ENCODE measurements at places on chromosomes 5 and 9.

- DNase-seq = no peak
Measured at GRCh38 chr5:61023131-61023530, 78.1 kb downstream of the NDUFAF2 start.

GRCh38 chr5:157799578-157799977, 56.1 kb downstream of the LSM11 start:
- no peak for DNase-seq

DNA sequence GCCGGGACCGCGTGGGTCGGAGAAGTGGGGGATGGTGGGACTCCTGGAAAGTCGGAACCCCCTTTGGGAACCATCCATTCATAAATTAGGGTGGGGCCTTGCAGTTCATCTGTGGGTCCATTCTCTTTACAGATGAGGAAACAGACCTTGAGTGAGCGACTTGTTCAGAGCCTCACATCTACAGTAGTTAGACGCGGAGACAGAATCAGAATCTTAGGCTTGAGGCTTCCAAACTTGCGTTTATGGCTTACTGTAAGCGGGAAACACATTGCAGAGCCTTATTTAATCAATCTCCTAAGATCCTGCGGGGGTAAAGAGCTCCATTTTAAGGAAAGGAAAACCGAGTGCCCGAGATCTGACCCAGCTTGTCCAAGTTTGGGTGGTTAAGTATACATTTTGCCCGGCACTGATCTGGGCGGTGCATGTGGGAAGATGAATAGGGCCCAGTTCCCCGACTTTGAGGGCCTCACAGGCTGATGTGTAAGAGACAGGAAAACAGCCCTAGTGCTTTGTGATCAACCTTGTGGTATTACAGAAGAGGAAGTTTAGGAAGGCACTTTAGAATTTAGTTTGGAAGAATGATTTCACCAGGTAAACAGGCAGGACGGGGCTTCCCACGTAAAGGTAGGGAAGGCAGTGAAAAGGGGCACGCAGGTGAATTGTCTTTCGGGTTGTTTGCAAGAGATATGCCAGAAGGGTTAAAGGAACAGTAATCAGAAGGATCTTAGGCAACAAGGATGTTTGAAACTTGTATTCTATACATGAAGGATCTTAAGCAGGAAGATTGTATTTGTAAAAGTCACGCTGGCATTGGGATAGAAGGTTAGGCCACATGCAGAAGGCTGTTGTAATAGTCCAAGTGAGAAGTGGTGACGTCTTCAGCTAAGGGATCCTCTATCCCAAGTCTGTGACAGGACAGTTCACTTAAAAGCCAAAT, 744 bp downstream of the TARS1 start:
- DNase-seq = peak; percentile 52

DNA sequence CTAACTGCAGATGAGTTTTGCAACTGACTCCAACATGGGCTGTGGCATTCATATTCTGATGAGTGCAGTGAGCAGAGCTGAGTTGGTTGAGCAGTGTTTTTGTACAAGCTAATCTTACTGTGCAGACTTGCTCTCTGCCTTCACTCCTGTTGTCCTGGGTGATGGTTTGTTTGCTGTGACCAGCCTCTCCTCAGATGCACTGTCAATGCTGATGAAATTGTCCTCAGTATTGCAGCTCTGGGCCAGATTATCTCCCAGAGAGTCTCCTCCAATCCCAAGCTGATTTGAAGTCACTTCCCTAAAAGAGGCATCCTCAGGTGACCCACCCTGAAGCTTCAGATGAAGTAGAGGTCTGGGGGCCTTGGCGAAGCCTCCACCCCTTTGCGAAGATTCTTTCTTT, 581.8 kb downstream of the ACTL7B start:
- DNase-seq = no peak

DNA sequence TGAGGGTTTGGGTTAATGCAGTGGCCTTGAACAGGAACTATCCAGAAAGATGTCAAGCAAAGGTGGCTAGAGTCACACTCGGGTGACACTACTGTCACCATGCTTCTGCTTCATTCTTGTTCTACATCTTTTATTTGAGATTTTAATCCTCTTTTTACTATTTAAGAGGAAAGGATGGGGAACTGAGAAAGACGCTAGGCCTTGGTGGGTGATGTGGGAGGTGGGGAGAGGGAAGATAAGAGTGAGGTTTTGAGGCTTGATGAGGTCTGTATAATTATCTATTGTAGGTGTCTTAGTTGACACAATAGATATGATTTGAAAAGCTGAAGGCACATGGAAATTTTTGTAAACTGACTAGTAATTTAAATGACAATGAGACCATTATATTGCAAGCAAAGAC, 3.5 kb upstream of the BASP1 start:
- DNase-seq = no peak

DNA sequence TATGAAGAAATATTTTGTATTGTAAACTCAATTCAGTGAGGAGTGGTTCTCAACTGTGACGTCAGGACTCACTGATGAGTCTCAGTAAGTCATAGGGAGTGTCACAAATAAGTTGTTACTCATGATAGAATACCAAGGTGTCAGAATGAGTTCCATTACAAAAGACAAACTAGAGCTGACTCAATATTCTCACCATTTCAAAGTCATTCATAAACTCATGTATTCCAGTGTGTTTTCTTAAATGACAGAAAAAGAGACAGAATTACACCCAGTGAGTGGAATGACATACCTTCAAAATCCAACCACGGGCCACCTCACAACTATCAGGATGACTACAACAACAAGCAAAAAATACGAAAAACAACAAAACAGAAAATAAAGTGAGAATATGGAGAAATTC, 321.5 kb downstream of the ENC1 start:
- peak; percentile 96 for DNase-seq

Data from bronchial epithelial cell (primary cell).